T-helper 17 cell (primary cell): ENCODE measurements at places on chromosomes 1 and 21.

- no peak overlapping the region for H3K4me3 ChIP-seq
- peaks cover 2% of the 10 kb centered on the region for H3K4me1 ChIP-seq
- no peaks in the 10 kb centered on the region for H3K36me3 ChIP-seq
- DNase-seq, result no peak
- H3K27ac ChIP-seq, result no peak overlapping the region
These were observed 97.9 kb downstream of the CSMD2 start for GRCh38 chr1:34066981-34067603.

DNA sequence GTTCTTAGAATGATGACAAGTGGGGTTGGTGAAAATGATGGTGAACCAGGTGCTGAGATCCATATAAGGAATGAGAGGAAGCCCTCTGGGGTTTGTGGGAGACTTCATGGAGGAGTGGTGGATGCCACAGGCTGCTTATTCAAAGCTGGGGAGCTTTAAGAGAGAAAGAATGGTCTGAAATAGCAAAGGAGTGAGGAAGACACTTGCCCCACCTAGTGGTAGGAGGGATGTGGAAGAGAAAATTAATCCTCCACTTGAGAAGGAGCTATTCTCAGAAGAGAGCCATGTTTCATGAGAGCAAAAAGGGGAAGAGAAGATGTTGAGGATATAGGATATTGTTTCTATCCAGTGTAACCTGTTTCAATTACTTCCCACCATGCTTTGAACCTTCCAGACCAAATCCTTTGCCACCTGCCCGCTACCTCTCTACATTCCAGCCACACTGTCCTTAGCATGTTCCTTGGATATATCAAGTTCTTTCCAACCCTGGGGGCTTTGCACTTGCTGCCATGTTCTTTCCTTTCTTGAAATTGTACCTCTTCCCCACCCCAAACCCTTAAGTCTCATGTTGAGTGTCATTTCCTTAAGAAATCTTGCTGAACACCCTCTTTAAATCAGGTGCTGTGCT is 19.6 kb upstream of the ZNF648 start:
- no peak for DNase-seq
- no peak overlapping the region for H3K4me3 ChIP-seq
- H3K4me1 ChIP-seq, result peaks cover 9% of the 10 kb centered on the region
- no peaks in the 10 kb centered on the region for H3K36me3 ChIP-seq
- no peaks in the 10 kb centered on the region for H3K27me3 ChIP-seq

DNA sequence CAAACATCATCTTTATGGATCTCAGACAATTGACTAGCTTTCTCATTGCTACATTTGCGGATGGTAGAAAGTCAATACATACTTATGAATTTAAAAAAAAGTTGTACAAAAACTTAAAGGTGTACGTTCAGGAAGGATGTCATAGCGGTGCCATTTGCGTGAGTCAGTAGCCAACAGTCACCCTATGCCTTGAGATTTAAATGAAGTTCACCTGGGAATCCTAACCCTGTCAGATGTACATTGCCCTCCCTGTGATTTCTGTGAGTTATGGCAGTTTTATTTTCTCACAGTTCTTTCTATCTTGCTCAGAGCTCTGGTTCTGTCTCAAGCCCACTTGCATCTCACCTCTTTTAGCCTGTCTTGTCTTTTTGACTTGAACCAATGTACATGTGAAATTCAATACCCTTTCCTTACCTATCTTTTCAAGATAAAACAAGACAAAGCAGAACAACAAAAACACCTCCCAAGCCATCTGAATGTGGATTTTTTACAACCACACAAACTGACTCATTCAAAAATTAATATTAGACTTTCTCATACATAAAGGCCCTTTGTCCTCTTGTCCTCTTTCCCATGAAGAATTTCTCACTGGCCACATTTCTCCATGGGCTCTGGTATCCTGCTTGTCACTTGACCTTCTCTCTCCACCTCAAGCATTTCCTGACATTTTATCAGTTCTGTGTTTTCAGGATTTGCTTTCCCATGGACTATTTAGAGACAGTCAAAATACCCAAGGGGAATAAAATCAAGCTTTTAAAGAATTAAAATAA is 25.3 kb upstream of the ZNF697 start:
- H3K27me3 ChIP-seq, result peaks cover 47% of the 10 kb centered on the region
- DNase-seq, result no peak
- H3K4me1 ChIP-seq, result peaks cover 4% of the 10 kb centered on the region
- H3K36me3 ChIP-seq, result peaks cover 3% of the 10 kb centered on the region
- H3K4me3 ChIP-seq, result no peak overlapping the region
- H3K27ac ChIP-seq, result no peak overlapping the region

DNA sequence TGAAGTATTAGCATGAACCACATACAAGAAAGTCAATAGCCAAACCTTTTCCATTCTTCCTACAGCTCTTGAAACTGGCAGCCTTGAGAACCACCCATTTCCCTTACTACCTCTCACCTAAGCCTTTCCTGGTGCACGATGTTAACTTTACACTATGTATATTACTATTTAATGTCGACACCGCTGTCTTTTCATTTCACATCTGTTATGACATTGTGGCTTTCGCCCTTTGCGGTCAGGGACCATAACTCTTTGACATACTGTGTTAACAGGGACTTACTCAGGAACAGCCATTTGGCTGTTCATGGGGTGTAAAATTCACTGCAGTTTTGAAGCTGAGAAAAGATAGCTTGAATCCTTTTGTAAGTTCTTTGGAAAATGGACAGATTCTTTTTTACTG is 21.1 kb upstream of the GPR88 start:
- H3K36me3 ChIP-seq, result peaks cover 4% of the 10 kb centered on the region
- H3K27ac ChIP-seq, result no peak overlapping the region
- no peak for DNase-seq
- H3K4me3 ChIP-seq, result no peak overlapping the region

GRCh38 chr1:62953633-62954032 is 169.7 kb downstream of the ATG4C start:
- H3K27me3 ChIP-seq, result peaks cover 60% of the 10 kb centered on the region
- H3K4me1 ChIP-seq, result no peaks in the 10 kb centered on the region
- no peaks in the 10 kb centered on the region for H3K36me3 ChIP-seq
- no peak for DNase-seq
- H3K27ac ChIP-seq, result no peak overlapping the region
- H3K4me3 ChIP-seq, result no peak overlapping the region

DNA sequence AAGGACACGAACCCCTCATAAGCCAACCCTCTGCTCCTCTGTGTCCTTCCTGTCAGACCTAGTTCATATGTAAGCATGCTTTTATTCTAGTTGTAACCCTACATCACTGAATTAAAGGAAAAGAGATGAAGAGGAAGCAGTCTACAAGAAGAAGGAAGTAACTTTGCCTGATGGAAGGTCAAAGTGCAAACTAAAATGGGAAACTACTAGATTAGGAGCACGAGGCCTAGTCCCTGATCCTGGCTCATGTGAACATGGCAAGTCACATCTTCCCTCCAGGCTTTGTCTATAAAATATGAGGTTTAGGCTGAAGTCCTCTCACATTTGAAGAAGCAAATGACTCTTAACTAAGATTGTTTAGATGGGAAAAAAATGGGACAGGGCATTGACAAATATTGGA is 13.2 kb downstream of the ZMYND12 start:
- DNase-seq, result no peak
- H3K27me3 ChIP-seq, result peaks cover 15% of the 10 kb centered on the region
- H3K4me3 ChIP-seq, result no peak overlapping the region
- H3K4me1 ChIP-seq, result peaks cover 5% of the 10 kb centered on the region
- H3K36me3 ChIP-seq, result peaks cover 8% of the 10 kb centered on the region
